ENCODE measurements at places on chromosomes 11 and 22.

DNA sequence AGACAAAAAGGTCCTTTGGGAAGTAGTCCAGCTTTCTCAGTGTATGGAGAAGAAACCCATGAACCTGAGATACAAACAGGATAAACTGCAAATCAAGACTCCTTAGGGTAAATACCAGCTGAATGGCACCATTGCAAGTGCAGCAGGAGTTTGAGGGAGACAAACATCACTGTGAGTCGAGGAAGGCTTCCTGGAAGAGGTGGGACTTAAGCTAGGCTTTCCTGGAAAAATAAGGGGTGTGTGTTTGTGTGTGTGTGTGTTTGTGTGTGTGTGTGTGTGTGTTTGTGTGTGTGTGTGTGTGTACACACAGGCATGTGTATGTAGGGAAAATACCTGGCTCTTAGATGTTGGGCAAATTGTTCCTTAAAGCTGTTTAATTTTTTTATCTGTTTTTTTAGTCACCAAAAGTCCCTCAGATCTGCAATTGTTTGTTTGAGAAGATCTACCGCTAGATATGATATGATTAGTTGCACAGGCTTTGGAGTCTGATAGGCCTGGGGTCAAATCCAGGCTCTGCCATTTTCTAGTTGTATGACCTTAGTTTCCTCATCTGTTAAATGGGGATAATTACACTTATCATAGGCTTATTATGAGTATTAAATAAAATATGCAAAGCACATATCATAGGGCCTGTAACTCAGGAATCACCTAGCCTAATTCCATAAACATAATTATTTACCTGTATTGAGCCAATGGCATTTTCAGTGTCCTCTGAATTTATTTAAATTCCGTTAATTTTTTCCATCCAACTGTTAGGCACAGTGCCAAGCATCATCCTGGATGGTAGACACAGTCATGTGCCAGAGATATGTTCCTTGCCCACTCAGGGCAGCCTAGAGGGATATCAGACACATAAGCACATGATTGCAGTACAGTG lies 85.6 kb upstream of the EED start:
- DNase-seq, result no peak

DNA sequence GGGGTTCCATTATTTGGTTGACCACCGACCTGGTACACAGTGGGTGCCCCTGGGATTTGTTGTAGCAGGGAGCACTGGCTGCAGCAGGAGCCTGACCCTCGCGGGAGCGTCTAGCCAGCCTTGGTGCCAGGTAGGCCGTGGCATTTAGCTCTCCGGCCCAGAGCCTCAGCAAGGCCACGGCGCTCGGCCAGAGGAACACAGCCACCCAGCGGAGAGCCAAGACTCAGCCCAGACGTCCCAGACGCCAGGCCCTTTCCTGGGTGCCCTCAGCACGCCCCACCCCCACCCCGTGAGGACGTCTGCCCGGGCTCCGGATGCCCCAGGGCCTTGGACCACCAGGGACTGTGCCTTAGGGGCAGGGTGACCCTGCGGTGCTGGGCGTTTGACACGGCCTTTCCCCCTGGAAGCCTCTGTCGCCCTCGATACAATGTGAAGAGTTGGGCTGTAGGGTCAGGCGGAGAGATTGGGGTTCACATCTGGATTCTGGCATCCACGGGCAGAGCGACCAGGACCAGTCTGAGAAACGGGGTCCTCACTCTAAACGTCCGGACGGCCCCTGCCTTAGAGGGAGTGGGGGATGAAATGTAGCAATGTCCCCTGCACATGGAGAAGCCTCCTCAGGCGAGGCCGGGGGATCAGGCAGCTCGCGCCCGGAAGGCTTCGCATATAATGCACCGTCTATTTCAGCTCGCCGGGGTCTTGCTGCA lies 99.2 kb upstream of the FGF3 start:
- peak; percentile 29 for DNase-seq

GRCh38 chr11:103880968-103881367 lies 155.5 kb upstream of the DDI1 start:
- DNase-seq, result no peak

DNA sequence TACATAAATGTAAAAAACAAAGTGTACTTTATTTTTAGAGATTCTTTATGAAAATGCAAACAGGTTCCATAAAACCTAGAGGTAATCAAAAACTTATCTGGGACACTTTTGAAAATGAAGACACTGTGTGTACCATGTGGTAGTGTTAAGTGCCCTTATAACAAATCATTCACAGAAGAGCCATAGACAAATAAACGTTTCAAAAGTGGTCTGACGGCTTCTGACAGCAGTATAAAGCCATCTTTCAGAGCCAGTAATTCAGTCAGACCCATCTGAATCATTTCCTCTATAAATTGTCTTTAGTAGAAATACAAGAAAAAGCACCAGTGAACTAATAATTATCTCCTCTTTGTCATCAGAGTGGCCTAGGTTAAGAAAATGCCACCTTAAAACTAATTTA lies 100.0 kb downstream of the PAX6 start:
- DNase-seq, result no peak

DNA sequence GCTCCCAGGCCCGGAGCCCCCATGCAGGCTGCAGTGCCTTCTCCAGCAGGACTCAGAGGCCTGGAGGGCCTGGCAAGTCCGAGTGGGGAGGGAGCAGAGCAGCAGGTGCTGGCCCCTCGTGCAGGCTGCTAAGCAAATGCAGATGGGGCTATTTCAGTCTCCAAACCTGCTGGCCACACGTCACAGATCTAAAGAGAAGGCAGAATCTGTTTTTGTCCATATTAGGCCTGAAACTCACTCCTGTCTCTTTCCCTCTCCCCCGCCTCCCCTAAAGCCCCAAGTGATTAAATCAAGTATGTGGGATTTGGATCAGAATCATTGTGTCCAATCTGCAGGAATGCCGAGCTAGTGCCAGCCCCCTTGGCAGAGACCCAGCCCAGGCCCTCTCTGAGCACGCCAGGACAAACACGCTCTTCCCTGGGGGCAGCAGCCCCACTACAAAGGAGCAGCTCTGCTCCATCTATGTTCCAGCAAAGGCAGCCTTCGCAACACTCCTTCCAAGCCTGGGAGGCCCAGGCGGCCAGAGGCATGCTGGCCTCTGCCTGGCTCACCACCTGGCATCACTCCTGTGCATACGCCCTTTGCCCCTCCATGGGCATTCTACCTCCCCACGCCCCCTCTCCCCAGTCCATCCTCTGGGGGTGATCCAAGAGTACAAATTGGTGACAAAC lies 26.5 kb downstream of the RPL27A start:
- peak; percentile 89 for DNase-seq

GRCh38 chr22:37931893-37932389 lies 21.5 kb downstream of the C22orf23 start:
- no peak for DNase-seq

All from heart left ventricle (tissue), 16 donors.